Right lung (tissue), 10 donors: ENCODE measurements at places on chromosomes 3 and 15. TPM values are rescaled to one million over a fixed set of nuclear protein-coding genes. Genes with fewer than 3 reads are reported as not detected.

Gene SUSD5
- polyA plus RNA-seq, result 3.6 TPM

GRCh38 chr15:94243418-94243817, 12.1 kb downstream of the MCTP2 start:
- DNase-seq, result no peak

Gene SLC22A14
- 0.19 TPM for polyA plus RNA-seq

Gene LRRN1
- 23.4 TPM for polyA plus RNA-seq

Gene SLITRK3
- 0.10 TPM for polyA plus RNA-seq

- DNase-seq, result no peak
Measured at GRCh38 chr15:34011481-34011880, 27.5 kb downstream of the AVEN start.

- no peak for DNase-seq
Measured at GRCh38 chr3:84965141-84965540, 6.4 kb downstream of the CADM2 start.

GRCh38 chr3:82055792-82056191, 294.3 kb upstream of the GBE1 start:
- no peak for DNase-seq

Gene ROPN1
- polyA plus RNA-seq, result 0.32 TPM

- DNase-seq, result no peak
Measured at GRCh38 chr3:36362973-36363372, 17.3 kb upstream of the STAC start.

- DNase-seq, result no peak
Measured at GRCh38 chr3:154071146-154071545, 50.0 kb upstream of the ARHGEF26 start.

- DNase-seq, result peak; percentile 60
Measured at GRCh38 chr3:173584093-173584837, 186.7 kb downstream of the NLGN1 start.

Gene GRIP2
- polyA plus RNA-seq, result 0.91 TPM

DNA sequence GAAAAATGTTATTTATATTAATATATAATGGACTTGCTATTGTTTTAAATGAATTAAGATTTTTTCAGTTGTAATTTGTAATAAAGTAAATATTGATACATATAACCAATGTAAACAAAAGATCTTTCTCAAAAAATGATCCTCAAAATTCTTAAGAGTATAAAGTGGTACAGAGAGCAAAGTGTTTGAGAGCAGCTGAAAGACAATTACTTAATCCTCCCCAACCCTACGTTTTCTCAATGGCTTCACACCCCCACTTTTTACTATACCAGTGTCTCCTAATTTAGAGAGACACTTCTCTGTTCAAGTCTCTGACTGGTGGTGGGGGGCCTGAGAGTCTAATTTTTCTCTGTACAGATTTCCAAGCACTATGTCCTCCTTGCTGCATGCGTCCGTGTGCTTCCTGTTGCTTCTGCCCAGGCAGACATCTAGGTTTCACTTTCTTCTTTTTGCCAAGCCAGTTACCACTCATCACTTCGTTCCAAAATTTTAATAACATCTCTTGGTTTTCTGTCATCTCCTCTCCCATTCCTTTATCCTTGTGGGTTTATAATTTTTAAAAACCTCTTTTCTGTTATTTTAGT, 276.3 kb upstream of the DNAJC19 start:
- no peak for DNase-seq

Gene IGF2BP2
- 71.1 TPM for polyA plus RNA-seq

Gene VGLL3
- polyA plus RNA-seq, result 25.1 TPM

- DNase-seq, result no peak
Measured at GRCh38 chr15:99437315-99438223, 128.2 kb upstream of the MEF2A start.
